ENCODE measurements at places on chromosomes 3 and 15.

GRCh38 chr15:73119478-73119877 is 67.2 kb downstream of the NEO1 start:
- no peak for DNase-seq

DNA sequence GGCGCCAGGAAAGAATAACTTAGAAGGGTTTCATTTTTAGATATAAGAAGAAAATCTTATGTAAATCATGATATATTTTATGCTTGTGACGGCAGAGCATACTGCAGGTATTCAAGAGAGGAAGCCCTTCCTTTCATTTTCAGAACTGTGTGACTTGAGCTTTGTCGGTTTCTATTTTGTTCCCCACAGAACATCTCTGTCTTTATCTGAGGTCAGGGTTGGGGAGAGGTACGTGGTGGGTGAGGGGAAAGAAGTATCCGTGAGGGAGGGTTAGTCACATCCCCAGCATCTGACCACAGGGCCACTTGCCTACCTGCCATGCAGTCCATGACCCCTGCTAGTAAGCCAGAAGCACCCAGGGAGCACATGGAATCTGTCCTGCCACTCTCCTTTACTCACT is 126.5 kb downstream of the DGKG start:
- no peak for DNase-seq

DNA sequence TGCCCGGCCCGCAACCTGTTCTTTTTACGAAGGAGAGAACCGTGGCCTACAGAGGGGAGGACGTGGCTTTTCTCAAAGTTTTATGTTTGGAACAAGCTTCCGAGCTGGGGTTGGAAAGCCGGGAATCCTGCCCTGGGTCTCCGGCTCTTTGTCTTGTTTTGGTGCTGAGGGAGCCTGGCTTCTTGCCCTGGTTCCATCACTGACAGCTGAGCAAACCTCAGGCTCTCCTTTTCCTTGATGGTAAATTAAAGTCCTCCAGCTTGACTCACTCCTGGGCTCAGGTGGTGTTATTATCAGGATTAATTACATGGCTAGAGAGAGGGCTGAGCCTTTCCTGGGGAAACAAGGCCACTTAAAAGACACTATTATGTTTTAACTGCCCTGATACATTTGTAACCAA is 289.5 kb upstream of the RGMA start:
- DNase-seq: no peak

GRCh38 chr3:158453865-158454264 is 117.1 kb upstream of the MLF1 start:
- no peak for DNase-seq

- DNase-seq: no peak
Measured at GRCh38 chr3:50502225-50502583, 1.2 kb downstream of the CACNA2D2 start.

- no peak for DNase-seq
Measured at GRCh38 chr3:49803465-49804140, 542 bp downstream of the INKA1 start.
